D341Med (cell line): ENCODE measurements at places on chromosomes 2 and 18.

DNA sequence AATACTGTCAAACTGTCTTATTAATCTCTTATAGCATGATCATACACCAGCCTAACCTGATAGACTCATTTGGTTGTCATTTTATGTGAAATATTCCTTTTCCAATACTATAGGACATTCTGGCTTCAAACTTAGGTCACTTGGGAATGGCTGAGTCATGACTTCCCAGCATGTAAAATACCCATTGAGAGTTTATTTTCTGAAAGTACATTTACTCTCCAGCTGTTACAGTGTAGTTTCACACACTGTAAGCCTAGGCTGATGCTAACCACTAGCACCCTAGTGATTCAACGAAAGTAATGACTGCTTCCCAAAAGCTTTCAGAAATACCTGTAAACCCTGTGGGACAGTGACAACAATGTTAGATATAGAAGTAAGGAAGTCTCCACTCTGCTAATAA, 93.8 kb downstream of the FIGN start:
- no peak for DNase-seq

- no peak for DNase-seq
Observed at GRCh38 chr2:237479747-237480146, 7.3 kb upstream of the MLPH start.

DNA sequence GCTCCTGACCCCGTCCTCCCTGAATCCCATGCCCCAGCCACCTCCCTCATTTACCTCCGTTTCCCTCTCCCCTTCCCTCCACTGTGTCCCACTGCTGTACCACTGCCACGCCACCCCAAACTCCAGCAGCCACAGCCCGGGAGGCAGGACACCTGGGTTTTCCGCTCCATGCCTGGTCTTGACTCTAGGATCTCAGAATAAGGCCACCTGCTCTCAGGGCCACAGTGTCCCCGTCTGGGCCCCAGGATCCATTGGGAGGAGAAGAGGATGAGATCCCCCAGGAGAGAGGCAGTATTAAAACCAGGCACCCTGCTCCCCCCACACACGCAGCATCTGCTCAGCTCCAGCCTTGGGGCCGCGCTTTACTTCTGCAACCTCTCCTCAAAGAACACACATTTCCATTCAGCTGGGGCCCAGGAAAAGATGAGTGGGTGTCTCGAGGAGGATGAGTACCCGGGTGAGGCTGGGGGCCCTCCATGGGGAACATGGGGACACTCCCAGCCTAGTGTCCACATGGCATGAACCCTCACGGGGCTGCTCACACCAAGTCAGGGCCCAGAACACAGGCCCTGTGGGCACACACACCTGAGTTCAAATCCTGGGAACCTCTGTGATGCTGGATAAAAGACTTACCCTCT, 32.8 kb upstream of the TNS1 start:
- no peak for DNase-seq

- DNase-seq = no peak
Observed at GRCh38 chr2:216756435-216756834, 61.1 kb upstream of the IGFBP5 start.

- no peak for DNase-seq
Observed at GRCh38 chr2:45696708-45697107, 45.2 kb downstream of the PRKCE start.

DNA sequence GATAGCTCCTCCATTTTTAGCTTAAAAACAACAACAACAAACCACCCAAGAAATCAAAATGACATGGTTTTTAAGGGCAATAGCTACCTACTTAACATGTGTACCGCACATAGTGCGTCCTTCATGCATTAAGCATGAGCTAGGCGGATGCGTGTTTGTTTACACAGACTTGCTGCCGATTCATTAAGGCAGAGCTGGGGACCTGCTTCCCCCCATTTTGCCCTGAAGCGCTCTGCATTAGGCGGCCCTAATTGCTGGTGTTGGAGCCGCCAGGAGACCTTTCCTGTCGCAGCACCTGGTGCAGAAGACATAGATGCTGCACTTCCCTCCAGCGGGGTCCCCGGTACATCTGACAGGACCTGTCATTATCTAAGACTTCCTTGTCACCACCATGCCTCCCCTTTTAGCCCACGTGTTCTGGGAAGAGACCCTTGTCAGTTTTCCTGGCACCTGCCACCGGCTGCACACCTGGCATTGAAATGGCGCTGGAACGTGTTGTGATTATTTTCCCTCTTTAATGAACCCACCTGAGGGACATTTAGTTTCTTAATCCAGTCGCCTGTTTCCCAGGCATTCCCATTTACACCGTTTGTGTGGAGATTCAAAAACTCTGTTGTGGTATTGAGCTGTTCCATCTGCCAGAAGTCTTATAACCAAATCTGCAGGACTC, 261.1 kb upstream of the RAB12 start:
- no peak for DNase-seq

- no peak for DNase-seq
Observed at GRCh38 chr2:235639428-235639773, 145.6 kb downstream of the AGAP1 start.

DNA sequence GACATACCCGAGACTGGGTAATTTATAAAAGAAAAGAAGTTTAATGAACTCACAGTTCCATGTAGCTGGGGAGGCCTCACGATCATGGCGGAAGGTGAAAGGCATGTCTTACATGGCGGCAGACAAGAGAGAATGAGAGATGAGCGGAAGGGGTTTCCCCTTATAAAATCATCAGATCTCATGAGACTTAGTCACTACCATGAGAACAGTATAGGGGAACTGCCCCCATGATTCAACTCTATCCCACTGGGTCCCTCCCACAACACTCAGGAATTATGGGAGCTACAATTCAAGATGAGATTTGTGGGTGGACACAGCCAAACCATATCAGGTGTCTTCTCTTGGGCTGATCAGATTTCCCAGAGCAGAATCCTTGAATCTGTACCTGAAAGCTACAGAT, 617.3 kb upstream of the ID2 start:
- no peak for DNase-seq

- no peak for DNase-seq
Observed at GRCh38 chr2:191465766-191466420, 212.0 kb upstream of the NABP1 start.

- peak; percentile 83 for DNase-seq
Observed at GRCh38 chr18:48605408-48605845, 66.6 kb downstream of the CTIF start.

DNA sequence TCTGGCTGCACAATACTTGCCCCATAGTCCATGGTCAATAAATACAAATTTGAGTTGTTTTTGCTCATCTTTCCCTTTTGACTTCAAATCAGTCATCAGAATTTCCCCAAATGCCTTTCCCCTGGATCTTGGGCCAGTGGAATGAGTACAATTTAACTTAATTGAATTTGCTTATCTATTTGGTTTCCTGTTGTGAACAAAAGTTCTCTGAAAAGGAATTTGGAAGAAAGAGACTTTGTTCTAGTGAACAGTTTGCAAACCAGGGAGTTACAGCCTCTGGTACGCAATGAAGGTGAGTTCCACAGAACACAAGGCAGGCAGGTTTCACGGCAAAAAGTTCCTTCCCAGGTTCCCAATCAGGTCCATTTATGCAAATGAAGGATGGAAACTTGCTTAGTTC, 1.2 kb upstream of the UGT1A1 start:
- no peak for DNase-seq

DNA sequence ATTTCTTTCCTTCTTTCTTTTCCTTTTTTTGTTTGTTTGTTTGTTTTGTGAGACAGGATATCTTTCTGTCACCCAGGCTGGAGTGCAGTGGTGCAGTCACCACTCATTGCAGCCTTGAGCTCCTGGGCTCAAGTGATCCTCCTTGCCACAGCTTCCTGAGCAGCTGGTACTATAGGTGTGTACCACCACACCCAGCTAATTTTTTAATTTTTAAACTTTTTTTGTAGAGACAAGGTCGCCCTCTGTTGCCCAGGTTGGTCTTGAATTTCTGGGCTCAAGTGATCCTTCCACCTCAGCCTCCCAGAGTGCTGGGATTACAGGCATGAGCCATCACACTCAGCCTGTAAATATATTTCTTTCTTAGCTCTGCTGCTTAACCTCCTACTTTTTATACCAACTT, 83.4 kb upstream of the CYP20A1 start:
- DNase-seq = no peak

- DNase-seq = no peak
Observed at GRCh38 chr18:48110797-48111196, 180.3 kb upstream of the SMAD2 start.

GRCh38 chr2:205107810-205108209, 562.5 kb downstream of the PARD3B start:
- no peak for DNase-seq

GRCh38 chr18:13137670-13138419, 80.7 kb upstream of the LDLRAD4 start:
- DNase-seq = no peak

- DNase-seq = peak; percentile 66
Observed at GRCh38 chr2:218984239-218985020, 554 bp downstream of the FEV start.

DNA sequence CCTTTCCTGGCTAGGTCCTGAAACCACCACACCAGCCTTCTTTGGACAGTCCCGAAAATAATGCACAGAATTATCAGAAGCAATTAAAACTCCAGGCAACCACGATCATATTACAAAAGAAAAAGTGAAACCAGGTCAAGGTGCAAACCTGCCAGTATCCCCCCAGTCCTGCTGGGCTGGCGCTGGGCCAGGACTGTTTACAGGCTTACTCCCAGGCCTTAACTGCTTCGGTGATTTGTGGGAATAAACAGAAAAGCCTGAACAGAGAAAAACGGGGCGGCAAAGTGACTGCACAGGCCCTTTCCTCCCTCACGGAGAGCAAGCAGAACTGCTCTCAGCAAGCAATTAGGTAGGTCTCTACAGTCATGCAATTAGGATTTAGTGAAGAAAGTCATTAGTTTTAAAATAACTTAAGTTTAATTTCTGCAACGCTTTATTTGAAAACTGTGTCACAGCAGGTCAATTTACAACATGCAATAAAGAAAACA, 1.3 kb downstream of the HDAC4 start:
- no peak for DNase-seq

- no peak for DNase-seq
Observed at GRCh38 chr2:88955607-88956006, 264.1 kb downstream of the RPIA start.

DNA sequence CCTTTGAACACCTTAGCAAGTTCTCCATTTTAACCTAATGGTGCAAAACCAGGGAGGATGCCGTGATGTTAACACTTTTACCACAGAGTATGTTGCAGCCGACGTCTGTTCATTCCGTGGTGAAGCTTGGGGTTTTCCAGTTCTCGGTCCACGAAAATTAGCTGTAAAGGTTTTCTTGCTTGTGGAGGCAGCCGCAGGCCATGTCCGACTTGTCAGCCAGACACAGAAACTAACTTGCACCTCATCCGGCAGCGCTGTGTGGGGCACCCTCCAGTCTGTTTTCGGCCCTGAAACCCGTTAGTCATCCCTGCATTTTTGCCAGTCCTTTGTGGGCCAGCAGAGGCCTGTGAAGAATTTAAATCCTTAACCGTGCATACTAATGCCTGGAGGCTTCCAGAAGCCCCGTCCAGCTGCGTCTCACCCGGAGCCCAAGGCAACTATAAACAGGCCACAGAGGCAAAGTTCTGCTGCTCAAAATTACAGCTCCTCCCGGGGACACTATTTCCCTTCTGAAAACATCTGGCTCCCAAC, 70.6 kb downstream of the SH3YL1 start:
- no peak for DNase-seq

- DNase-seq = no peak
Observed at GRCh38 chr2:151374436-151374835, 17.0 kb downstream of the TNFAIP6 start.

DNA sequence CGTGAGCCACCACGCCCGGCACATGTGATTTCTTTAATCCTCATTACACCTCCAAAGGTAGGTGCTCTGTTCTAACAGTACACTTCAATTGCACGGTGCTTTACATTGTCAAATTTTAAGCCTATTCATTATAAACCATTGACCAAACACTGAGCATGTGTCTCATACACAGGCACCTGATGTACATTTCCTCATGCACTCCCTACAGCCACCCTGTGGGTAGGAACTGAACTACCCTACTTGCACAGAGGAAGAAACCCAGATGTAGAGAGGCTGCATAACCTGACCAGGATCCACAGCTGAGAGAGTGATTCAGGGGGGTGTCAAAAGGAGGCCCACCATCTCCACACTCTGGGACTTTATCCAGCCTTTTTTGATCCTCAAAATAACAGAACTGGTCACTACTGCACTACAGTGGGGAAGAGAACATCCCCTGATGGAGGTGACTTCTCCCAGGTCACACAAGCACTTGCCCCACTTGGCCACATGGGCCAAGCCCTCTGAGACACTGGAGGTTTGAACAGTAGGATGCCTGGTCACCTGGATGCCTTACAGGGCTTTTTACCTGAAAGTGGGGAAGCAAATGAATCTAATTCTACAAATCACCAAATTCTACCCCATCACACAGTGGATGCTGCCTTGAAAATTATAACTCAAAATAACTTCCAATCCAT, 6.9 kb upstream of the DPYSL5 start:
- peak; percentile 59 for DNase-seq

DNA sequence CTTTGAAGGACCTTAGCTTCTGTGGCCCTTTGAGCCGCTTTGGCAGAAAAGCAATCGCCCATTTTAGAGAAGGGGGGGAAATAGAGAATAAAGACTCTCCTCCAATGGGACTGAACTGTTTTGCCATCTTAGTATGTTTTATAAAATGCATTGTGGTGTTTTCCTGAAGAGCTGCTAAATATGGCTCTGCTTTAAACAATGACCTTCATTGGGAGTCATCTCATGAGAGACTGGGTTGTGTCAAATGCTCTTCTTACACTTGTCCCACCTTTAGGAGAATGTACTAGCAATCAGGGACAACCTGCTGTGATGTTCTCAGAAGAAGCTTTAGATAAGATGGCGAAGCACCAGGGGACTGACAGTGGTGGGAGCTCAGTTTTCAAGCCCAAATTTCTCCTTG, 418.9 kb upstream of the POU3F3 start:
- DNase-seq = no peak

GRCh38 chr2:232102380-232102779, 140.9 kb downstream of the DIS3L2 start:
- no peak for DNase-seq

- DNase-seq = no peak
Observed at GRCh38 chr2:157657858-157658257, 29.2 kb upstream of the ACVR1C start.

GRCh38 chr2:27954221-27954673, 63.7 kb downstream of the BABAM2 start:
- no peak for DNase-seq

GRCh38 chr2:7847321-7847720, 834.5 kb upstream of the ID2 start:
- DNase-seq = no peak

- no peak for DNase-seq
Observed at GRCh38 chr18:2992995-2993877, 19.7 kb downstream of the LPIN2 start.

DNA sequence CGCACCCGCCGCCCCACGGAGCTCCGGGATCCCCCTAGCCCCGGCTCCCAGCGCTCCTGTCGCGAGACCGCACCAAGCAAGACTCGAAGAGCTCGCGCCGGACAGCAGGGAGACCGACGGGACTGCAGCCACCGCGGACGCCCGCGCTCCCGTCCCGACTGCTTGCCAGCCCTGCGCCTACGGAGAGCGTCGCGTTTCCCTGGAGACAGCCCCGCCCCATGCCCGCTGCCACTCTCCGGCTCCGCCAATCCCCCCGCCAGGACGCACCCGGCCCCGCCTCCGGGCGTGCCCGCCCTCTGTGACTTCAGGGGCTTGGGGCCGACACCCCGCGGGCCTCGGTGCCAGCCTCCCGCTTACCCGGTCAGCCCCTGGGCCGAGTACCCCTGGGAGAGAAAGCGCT, at the start of gene ANKMY1:
TSS of gene ANKMY1 (minus strand) at position 181 of the 400 bp plus-strand sequence. CDS start 653 bp downstream, outside the sequence.
- peak; percentile 74 for DNase-seq

- DNase-seq = no peak
Observed at GRCh38 chr2:123101434-123101833, 923.7 kb upstream of the CNTNAP5 start.

- DNase-seq = no peak
Observed at GRCh38 chr2:197255543-197255942, 55.0 kb downstream of the ANKRD44 start.
